ENCODE measurements at places on chromosomes 7 and 10. TPM values are rescaled to one million over a fixed set of nuclear protein-coding genes. Genes with fewer than 3 reads are reported as not detected.

HPSE2 gene
- not detected for total RNA-seq

MNX1 gene
- total RNA-seq = 0.50 TPM

TMEM140 gene
- not detected for total RNA-seq

CCL26 gene
- total RNA-seq = not detected

PRLHR gene
- not detected for total RNA-seq

GNAT3 gene
- not detected for total RNA-seq

GFRA1 gene
- not detected for total RNA-seq

GPR26 gene
- total RNA-seq = not detected

ERVW-1 gene
- not detected for total RNA-seq

LIPF gene
- not detected for total RNA-seq

CALN1 gene
- total RNA-seq = not detected

RADIL gene
- 0.28 TPM for total RNA-seq

LIPK gene
- not detected for total RNA-seq

GDF2 gene
- total RNA-seq = not detected

HOGA1 gene
- 0.43 TPM for total RNA-seq

GTF2IRD2 gene
- total RNA-seq = 2.7 TPM

OSBPL3 gene
- 42.7 TPM for total RNA-seq

ZNF487 gene
- total RNA-seq = 3.8 TPM

SEM1 gene
- 63.5 TPM for total RNA-seq

ATP5MK gene
- 152 TPM for total RNA-seq

CTAGE6 gene
- 0.14 TPM for total RNA-seq

RBM33 gene
- 70.7 TPM for total RNA-seq

FRAT1 gene
- total RNA-seq = 1.5 TPM

ZPBP gene
- not detected for total RNA-seq

ZWINT gene
- total RNA-seq = 15.7 TPM

ADAP1 gene
- 11.0 TPM for total RNA-seq

MORN4 gene
- total RNA-seq = 11.7 TPM

DNAJC12 gene
- total RNA-seq = 3.3 TPM

FAM53B gene
- 51.8 TPM for total RNA-seq

TMEM176A gene
- not detected for total RNA-seq

PGAM2 gene
- total RNA-seq = not detected

SPDYE5 gene
- total RNA-seq = not detected

FXYD4 gene
- not detected for total RNA-seq

PWWP2B gene
- total RNA-seq = 12.8 TPM

HGF gene
- not detected for total RNA-seq
